ENCODE measurements at places on chromosomes 5 and 9. TPM values are rescaled to one million over a fixed set of nuclear protein-coding genes. Genes with fewer than 3 reads are reported as not detected.

- H3K27me3 ChIP-seq = no peaks in the 10 kb centered on the region
- H3K4me3 ChIP-seq = peak overlapping the region; percentile 54
- H3K4me1 ChIP-seq = peaks cover 24% of the 10 kb centered on the region
- no peak for DNase-seq
- H3K36me3 ChIP-seq = no peaks in the 10 kb centered on the region
- peak overlapping the region; percentile 84 for H3K27ac ChIP-seq
Observed at GRCh38 chr5:65924366-65925043, 1.9 kb upstream of the ERBIN start.

Gene NUTM2G
- not detected for total RNA-seq

DNA sequence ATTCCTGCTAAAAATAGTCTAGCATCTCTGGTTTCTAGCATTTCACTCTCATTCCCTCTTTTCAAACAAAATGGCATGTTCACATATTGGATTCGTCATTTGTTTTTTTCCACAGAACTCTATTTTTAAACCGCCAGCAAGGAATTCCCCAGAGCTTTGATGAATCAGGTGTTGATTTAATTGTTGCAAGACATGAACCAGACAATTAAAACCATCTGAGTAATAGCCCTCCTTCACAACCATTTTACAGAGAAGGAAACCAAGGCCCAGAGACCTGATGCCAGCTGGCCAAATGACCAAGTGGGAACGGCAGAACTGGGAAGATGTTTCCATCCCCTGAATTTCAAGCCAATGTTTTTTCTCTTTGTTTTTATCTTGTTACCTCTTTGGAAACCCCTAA lies 167.0 kb downstream of the CAAP1 start:
- no peak for DNase-seq
- H3K27ac ChIP-seq = no peak overlapping the region
- H3K4me3 ChIP-seq = no peak overlapping the region
- H3K36me3 ChIP-seq = no peaks in the 10 kb centered on the region
- no peaks in the 10 kb centered on the region for H3K4me1 ChIP-seq

- H3K36me3 ChIP-seq = no peaks in the 10 kb centered on the region
- H3K4me3 ChIP-seq = no peak overlapping the region
- no peaks in the 10 kb centered on the region for H3K4me1 ChIP-seq
- DNase-seq = no peak
- H3K27me3 ChIP-seq = no peaks in the 10 kb centered on the region
- no peak overlapping the region for H3K27ac ChIP-seq
Observed at GRCh38 chr5:74415695-74416102, 224.8 kb downstream of the ENC1 start.

Gene GABRB2
- total RNA-seq = 0.05 TPM

- peaks cover 7% of the 10 kb centered on the region for H3K27me3 ChIP-seq
- H3K4me1 ChIP-seq = no peaks in the 10 kb centered on the region
- no peak overlapping the region for H3K4me3 ChIP-seq
- H3K27ac ChIP-seq = no peak overlapping the region
Observed at GRCh38 chr5:115343855-115344254, 47.4 kb upstream of the CCDC112 start.

GRCh38 chr5:158843305-158843704 lies 256.4 kb downstream of the EBF1 start:
- DNase-seq = no peak
- no peaks in the 10 kb centered on the region for H3K27me3 ChIP-seq
- H3K4me3 ChIP-seq = no peak overlapping the region

DNA sequence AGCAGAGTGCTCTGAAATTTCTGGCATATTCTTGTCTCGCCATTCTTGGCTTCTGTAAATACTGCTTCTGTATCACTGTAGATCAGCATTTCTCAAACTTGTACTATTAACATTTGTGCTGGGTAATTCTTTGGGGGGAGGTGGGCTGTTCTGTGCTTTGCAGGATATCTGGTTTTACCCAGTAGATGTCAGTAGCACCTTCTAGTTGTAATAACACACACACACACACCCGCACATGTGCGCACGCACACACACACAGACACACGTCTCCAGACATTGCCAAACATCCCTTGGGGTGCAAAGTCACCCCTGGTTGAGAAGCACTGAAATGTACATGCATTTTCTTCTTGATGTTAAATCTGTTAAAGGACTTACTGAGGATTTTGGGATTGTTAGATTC lies 304.1 kb downstream of the MAT2B start:
- no peaks in the 10 kb centered on the region for H3K4me1 ChIP-seq
- no peak overlapping the region for H3K4me3 ChIP-seq
- no peaks in the 10 kb centered on the region for H3K27me3 ChIP-seq
- no peak overlapping the region for H3K27ac ChIP-seq
- peak; percentile 27 for DNase-seq
- H3K36me3 ChIP-seq = peaks cover 1% of the 10 kb centered on the region

GRCh38 chr9:127835991-127836516 lies 18.4 kb downstream of the ENG start:
- no peak overlapping the region for H3K27ac ChIP-seq
- DNase-seq = no peak

Gene PPP2R2B
- not detected for total RNA-seq

Gene HOMER1
- 4.1 TPM for total RNA-seq

- no peaks in the 10 kb centered on the region for H3K27me3 ChIP-seq
- H3K27ac ChIP-seq = no peak overlapping the region
- no peak overlapping the region for H3K4me3 ChIP-seq
- DNase-seq = peak; percentile 84
Observed at GRCh38 chr9:128438343-128439109, 17.3 kb upstream of the ODF2 start.

- no peak for DNase-seq
- no peak overlapping the region for H3K4me3 ChIP-seq
- no peaks in the 10 kb centered on the region for H3K4me1 ChIP-seq
Observed at GRCh38 chr5:18097817-18098216, 463.6 kb downstream of the TAF11L14 start.

GRCh38 chr5:81316571-81316970 lies 15.2 kb downstream of the ZCCHC9 start:
- H3K4me1 ChIP-seq = no peaks in the 10 kb centered on the region
- no peaks in the 10 kb centered on the region for H3K27me3 ChIP-seq

GRCh38 chr5:154779105-154779504 lies 23.9 kb downstream of the LARP1 start:
- H3K27ac ChIP-seq = no peak overlapping the region
- peaks cover 5% of the 10 kb centered on the region for H3K36me3 ChIP-seq
- peaks cover 50% of the 10 kb centered on the region for H3K4me1 ChIP-seq

GRCh38 chr5:109016300-109016699 lies 268.6 kb downstream of the FER start:
- no peaks in the 10 kb centered on the region for H3K4me1 ChIP-seq
- H3K27ac ChIP-seq = no peak overlapping the region
- H3K27me3 ChIP-seq = no peaks in the 10 kb centered on the region

- no peaks in the 10 kb centered on the region for H3K27me3 ChIP-seq
- no peak for DNase-seq
- H3K4me1 ChIP-seq = no peaks in the 10 kb centered on the region
- no peaks in the 10 kb centered on the region for H3K36me3 ChIP-seq
- H3K4me3 ChIP-seq = no peak overlapping the region
Observed at GRCh38 chr5:60448600-60448999, 251.4 kb downstream of the DEPDC1B start.

GRCh38 chr5:72387985-72388384 lies 67.8 kb downstream of the PTCD2 start:
- H3K4me1 ChIP-seq = no peaks in the 10 kb centered on the region

- no peaks in the 10 kb centered on the region for H3K4me1 ChIP-seq
- no peaks in the 10 kb centered on the region for H3K36me3 ChIP-seq
- DNase-seq = no peak
- H3K4me3 ChIP-seq = no peak overlapping the region
- no peak overlapping the region for H3K27ac ChIP-seq
Observed at GRCh38 chr9:111029260-111029659, 9.0 kb downstream of the LPAR1 start.

Gene EPB41L4A
- 12.9 TPM for total RNA-seq

GRCh38 chr5:124701016-124701415 lies 45.4 kb downstream of the ZNF608 start:
- H3K36me3 ChIP-seq = no peaks in the 10 kb centered on the region
- no peak overlapping the region for H3K4me3 ChIP-seq
- DNase-seq = no peak
- H3K27me3 ChIP-seq = no peaks in the 10 kb centered on the region
- peaks cover 48% of the 10 kb centered on the region for H3K4me1 ChIP-seq

Gene WDR38
- not detected for total RNA-seq

- H3K4me1 ChIP-seq = no peaks in the 10 kb centered on the region
- no peak overlapping the region for H3K27ac ChIP-seq
- H3K27me3 ChIP-seq = no peaks in the 10 kb centered on the region
- H3K36me3 ChIP-seq = no peaks in the 10 kb centered on the region
- DNase-seq = no peak
Observed at GRCh38 chr5:26813235-26813634, 225.2 kb downstream of the CDH9 start.

Gene MARVELD2
- total RNA-seq = 1.7 TPM

Gene RAD17
- total RNA-seq = 39.6 TPM

DNA sequence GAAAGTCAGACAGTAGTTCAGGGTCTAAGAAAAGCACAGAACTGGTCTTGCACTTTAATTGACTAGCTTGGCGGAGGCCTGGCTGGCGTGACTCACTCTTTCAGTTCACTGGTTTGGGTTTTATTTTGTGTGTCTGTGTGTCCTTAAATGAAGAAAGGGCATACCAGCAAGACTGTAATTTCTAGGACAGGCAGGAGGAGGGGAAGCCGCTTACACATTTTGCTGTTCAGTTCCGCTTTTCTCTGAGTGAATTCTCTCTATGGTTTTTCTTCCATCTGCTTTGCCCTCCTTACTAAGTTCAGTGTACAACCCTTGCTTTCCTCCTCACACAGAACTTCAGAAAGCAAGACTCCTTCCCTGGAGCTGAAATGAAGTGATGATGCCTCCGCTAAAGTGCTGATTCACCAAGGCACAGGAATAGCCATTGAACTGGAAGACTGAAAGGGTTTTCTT lies 150.8 kb downstream of the MEF2C start:
- peaks cover 65% of the 10 kb centered on the region for H3K36me3 ChIP-seq
- peak overlapping the region; percentile 60 for H3K27ac ChIP-seq
- peaks cover 61% of the 10 kb centered on the region for H3K4me1 ChIP-seq
- peak; percentile 74 for DNase-seq

- DNase-seq = no peak
- peak overlapping the region; percentile 5 for H3K4me3 ChIP-seq
- no peaks in the 10 kb centered on the region for H3K27me3 ChIP-seq
- peaks cover 34% of the 10 kb centered on the region for H3K4me1 ChIP-seq
- H3K27ac ChIP-seq = no peak overlapping the region
Observed at GRCh38 chr9:137607141-137607857, 1.8 kb downstream of the ARRDC1 start.

Gene MARCHF6
- total RNA-seq = 201 TPM

- H3K4me3 ChIP-seq = no peak overlapping the region
- no peaks in the 10 kb centered on the region for H3K27me3 ChIP-seq
- no peak for DNase-seq
- H3K36me3 ChIP-seq = no peaks in the 10 kb centered on the region
- H3K27ac ChIP-seq = no peak overlapping the region
Observed at GRCh38 chr9:77556396-77556795, 91.7 kb downstream of the GNA14 start.

- H3K36me3 ChIP-seq = no peaks in the 10 kb centered on the region
- H3K27me3 ChIP-seq = no peaks in the 10 kb centered on the region
- no peak overlapping the region for H3K4me3 ChIP-seq
- DNase-seq = no peak
- H3K27ac ChIP-seq = no peak overlapping the region
- H3K4me1 ChIP-seq = no peaks in the 10 kb centered on the region
Observed at GRCh38 chr5:99817796-99818195, 717.4 kb upstream of the FAM174A start.

Gene PCA3
- not detected for total RNA-seq

GRCh38 chr5:52077941-52078815 lies 694.9 kb downstream of the ISL1 start:
- no peak overlapping the region for H3K4me3 ChIP-seq
- H3K36me3 ChIP-seq = no peaks in the 10 kb centered on the region
- H3K27me3 ChIP-seq = no peaks in the 10 kb centered on the region
- no peaks in the 10 kb centered on the region for H3K4me1 ChIP-seq
- no peak for DNase-seq

GRCh38 chr5:138369706-138370105 lies 17.2 kb downstream of the KDM3B start:
- H3K27ac ChIP-seq = peak overlapping the region; percentile 37
- no peaks in the 10 kb centered on the region for H3K27me3 ChIP-seq
- H3K4me1 ChIP-seq = peaks cover 21% of the 10 kb centered on the region
- H3K4me3 ChIP-seq = no peak overlapping the region
- DNase-seq = no peak

GRCh38 chr5:131749138-131749537 lies 47.7 kb downstream of the FNIP1 start:
- H3K27ac ChIP-seq = no peak overlapping the region
- no peak for DNase-seq
- H3K4me3 ChIP-seq = no peak overlapping the region
- H3K36me3 ChIP-seq = no peaks in the 10 kb centered on the region
- no peaks in the 10 kb centered on the region for H3K27me3 ChIP-seq
